ENCODE measurements at places on chromosomes 13 and 19.
A peak's percentile ranks its signal among the peaks of the same experiment; 100 is the strongest.

DNA sequence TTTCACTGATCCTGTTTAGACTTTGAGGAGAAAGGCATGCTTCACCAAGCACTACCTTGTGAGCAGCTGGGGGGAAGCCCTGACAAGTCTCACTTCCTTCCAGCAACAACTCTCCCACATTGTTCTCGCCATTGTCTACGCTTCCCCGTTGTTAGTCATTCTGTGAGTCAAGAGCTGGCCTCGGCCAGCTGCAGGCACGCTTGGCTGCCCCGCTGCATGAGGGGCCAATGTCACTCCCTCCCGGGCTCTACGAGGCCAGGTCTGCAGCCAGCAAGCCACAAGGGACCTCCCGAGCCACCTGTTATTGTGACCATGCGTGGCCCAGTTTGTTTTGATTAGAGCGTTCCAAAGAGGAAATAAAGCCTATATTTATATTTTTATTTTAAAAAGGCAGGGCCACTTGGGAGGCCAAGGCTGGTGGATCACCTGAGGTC lies 220.9 kb downstream of the FOXO1 start:
- DNase-seq, result no peak

GRCh38 chr13:35343417-35343816 lies 133.1 kb downstream of the MAB21L1 start:
- DNase-seq, result no peak

GRCh38 chr13:89684896-89685295 lies 1662.6 kb upstream of the MIR17HG start:
- DNase-seq, result no peak

GRCh38 chr19:45136507-45137178 lies 24.1 kb downstream of the NKPD1 start:
- no peak for DNase-seq

DNA sequence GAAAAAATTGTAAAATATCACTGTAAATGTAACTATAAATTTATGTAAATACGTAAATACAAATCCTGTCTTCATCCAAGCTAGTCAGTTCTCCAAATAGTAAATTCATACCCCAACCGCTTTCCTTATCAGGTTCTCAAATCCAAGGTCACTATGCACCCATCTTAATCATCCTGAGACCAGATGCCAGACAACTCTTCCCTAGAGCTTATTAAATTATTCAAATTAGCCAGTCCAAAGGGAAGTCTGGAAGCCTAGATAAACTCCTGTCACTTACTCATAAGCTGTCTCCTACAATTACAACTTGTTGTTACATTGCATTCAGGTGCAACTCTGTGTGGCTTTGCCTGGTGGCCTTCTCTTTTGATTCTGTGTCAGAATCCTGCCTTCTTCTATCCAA lies 836.1 kb upstream of the PCDH20 start:
- DNase-seq, result no peak

- no peak for DNase-seq
Observed at GRCh38 chr13:106522898-106523525, 12.4 kb downstream of the EFNB2 start.

DNA sequence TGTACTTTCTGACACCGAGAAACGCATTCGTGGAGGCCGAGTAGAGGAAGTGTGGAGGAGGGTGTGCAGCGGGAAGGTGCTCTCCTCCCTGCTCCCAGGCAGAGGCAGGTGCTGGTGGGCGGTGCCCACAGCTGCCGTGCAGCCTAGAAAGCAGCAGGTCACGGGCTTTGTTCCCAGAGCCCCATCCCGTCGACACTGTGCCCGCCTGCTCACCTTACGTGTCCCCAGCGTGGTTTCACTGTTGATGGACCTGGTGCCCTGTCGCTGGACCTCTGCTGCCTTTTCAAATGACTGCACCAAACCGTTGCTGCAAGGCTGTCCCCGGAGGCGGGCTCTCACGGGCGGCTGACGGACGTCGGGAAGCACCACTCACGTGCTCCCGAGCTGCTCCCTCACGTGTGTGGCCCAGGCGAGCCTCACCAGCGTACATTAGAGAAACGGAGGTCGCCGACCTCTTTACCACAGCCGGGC lies 20.8 kb downstream of the PLEKHJ1 start:
- DNase-seq, result no peak

DNA sequence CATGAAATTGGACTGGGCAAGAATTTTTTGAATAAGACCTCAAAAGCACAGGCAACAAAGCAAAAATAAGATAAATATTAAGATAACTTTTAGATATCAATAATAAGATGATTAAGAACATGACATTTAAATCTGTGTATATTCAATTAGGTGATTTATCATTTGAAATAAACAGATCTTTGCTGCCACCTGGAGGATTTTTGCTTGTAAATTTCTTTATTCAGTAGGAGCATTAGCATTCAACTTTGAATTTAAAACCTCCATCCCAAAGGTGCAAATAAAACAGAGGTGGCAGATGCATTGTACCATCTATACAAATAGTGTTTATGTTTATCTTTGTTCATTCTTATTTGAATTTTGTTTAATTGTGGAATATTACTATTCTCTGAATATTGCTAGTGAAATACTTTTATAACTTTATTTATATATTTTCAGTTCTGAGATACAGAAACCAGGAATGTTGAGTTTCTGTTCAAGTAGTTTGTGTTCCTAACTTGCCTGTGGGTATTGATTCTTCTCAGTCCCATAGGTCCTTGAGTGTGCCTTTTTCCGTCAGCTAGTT lies 20.9 kb downstream of the COG6 start:
- no peak for DNase-seq

- no peak for DNase-seq
Observed at GRCh38 chr19:31969016-31969415, 376.4 kb upstream of the ZNF507 start.

DNA sequence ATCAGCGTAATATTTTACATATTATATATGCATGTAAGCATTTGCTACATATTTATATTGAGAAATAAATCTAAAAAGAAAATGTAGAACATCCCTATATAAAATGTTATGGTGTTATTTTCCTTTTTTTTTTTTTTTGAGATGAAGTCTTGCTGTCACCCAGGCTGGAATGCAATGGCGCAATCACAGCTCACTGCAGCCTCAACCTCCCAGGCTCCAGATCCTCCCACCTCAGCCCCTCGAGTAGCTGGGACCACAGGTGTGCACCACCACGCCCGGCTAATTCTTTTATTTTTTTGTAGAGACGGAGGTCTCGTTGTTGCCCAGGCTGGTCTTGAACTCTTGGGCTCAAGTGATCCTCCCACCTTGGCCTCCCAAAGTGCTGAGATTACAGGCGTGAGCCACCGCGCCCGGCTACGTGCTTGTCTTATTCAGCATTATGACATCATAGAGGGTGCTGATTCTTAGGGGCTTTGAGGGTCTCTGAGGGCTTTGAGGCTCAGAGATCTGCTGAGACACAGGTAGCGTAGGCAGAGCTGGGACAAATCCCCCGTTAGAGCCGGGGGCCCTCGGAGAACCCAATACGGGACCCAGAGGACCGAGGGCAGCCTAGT lies 101.9 kb downstream of the GADD45B start:
- no peak for DNase-seq

- no peak for DNase-seq
Observed at GRCh38 chr19:57754091-57754673, 7.6 kb downstream of the ZNF776 start.

GRCh38 chr19:41951686-41952172 lies 7.4 kb downstream of the RABAC1 start:
- DNase-seq, result no peak

GRCh38 chr19:32427536-32427935 lies 22.0 kb downstream of the DPY19L3 start:
- no peak for DNase-seq

DNA sequence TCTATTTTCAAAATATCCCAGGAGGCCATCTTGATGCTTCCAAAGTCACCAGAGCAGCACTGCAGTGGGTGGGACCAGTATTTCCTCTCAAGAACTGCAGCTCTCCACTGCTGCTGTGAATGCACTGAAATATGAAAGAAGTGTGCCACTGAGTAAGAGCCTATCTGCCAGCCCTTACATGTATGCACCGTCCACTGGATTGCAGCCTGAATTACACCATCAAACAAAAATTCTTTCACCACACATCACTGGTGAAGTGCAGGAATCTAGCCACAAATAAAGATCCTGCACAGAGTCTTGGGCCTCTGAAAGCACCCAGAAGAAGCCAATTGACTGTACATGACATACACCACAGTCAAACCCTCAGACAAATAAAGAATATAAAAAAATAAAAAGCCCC lies 249.0 kb downstream of the LHFPL6 start:
- DNase-seq, result no peak

- DNase-seq, result peak; percentile 64
Observed at GRCh38 chr13:98875146-98875729, 102.6 kb downstream of the DOCK9 start.

- no peak for DNase-seq
Observed at GRCh38 chr13:51942189-51942588, 69.1 kb downstream of the ATP7B start.

DNA sequence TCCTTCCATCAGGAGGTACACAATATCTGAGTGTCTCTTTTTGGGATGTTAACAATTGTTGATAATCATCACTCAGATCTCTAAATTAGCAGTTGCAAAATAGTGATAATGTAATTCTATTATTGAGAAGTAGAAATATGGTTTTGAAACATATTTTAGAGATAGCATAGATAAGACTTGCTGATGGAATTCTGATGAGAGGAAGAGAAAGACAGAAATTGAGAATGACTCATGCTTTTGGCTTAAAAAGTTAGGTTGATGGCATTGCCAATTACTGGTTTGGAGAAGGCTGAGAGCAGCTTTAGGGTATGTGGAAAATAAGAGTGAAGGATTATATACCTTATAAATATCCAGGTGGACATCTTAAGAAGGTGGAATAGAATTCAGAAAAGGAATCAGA lies 106.4 kb upstream of the EDNRB start:
- no peak for DNase-seq
